Myocyte (in vitro differentiated cells): ENCODE measurements at places on chromosomes 5 and 9. TPM values are rescaled to one million over a fixed set of nuclear protein-coding genes. Genes with fewer than 3 reads are reported as not detected.

GRCh38 chr5:137842296-137842695, 25.4 kb upstream of the MYOT start:
- no peak for DNase-seq

The GRK6 gene
- 19.8 and 27.8 TPM in 2 replicates for total RNA-seq

GRCh38 chr9:110650991-110651411, 17.6 kb upstream of the MUSK start:
- DNase-seq: peak; percentile 85

- DNase-seq: peak; percentile 11
These were observed 38.6 kb downstream of the RANBP6 start for GRCh38 chr9:5976674-5977397.

The UNC5A gene
- 0.21 and 0.68 TPM in 2 replicates for total RNA-seq

The TMOD1 gene
- 48.8 and 60.3 TPM in 2 replicates for total RNA-seq

DNA sequence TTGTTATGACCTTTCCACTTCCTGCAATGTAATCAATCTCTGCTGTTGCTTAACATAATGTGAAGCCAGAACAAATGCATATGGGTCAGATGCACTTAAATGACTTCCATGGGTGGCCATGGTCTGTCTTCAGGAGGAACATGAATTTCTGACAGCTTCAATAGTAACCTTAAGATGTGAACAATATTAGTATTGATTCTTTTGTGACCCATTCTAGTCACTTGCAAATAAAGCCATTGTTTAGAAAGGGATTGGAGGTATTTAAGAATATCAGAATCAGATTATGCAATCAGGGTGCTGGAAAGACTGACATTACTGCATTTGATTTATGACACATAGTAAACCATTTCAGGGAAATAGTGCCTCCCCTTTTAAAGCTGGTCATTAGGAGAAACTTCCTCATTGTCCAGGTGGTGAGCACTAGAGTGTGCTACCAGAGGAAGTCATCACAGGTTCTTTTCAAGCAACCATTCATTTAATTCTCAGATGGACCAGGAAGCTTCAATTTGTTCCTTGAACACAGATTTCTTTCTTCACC, 32.1 kb downstream of the GRIN3A start:
- DNase-seq: no peak

- no peak for DNase-seq
These were observed 19.6 kb downstream of the FBXO38 start for GRCh38 chr5:148403344-148403743.

The CD14 gene
- total RNA-seq: 0.21 and 0.64 TPM in 2 replicates

DNA sequence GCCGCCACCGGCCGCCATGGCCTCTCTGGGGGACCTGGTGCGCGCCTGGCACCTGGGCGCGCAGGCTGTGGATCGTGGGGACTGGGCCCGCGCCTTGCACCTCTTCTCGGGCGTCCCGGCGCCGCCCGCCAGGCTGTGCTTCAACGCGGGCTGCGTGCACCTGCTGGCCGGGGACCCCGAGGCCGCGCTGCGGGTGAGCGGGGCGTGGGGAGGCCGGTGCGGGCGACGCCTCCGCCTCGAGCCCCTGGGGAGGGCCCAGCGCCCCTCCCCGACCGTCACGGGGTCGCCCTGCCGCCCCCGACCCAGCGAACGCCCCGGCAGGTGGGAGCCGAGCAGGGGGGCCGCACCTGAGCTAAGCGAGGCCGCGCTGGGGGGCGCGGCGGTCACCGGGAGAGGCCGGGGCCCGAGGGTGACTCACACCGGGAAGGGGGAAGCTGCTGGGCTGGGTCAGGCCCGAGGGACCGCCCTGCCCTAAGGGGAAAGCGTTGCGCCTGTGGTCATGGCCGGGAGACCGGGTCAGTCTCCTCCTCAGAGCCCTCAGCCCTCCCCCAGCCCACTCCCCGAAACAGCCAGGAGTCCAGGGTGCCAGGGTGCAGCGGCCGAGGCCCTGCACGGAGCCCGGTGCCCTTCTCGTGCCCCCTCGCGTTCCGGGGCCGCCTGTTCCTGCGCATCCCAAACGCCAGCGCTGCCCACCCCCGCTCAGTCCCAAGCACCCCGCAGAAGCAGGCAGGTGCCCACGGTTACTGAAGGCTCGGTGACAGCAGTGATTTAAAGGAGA, 510 bp downstream of the NOXA1 start:
- no peak for DNase-seq

GRCh38 chr5:110832683-110833082, 93.9 kb downstream of the SLC25A46 start:
- no peak for DNase-seq

DNA sequence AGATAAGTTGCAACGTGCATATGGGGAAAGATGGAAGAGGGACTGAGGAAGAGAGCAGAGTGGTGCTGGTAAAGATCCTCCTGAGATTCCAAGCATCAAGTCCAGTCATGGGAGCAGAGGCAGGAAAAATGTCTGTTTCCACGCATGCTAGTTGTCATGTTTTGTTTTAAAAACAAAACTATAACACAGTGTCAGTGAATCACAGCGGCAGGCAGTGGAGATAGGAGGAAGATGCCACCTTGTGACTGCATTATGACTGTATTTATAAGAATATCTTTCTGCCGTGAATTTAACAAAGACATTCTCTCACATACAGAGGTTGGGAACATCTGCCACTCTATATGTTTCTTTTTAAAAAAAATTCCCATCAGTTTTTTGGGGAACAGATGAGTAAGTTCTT, 3.7 kb upstream of the SVEP1 start:
- DNase-seq: peak; percentile 42

GRCh38 chr5:21121213-21121612, 1133.2 kb upstream of the CDH18 start:
- peak; percentile 4 for DNase-seq

The SLCO6A1 gene
- total RNA-seq: 0.16 TPM in 1 of 2 replicates, not detected in the other

The ARSB gene
- total RNA-seq: 32.4 and 34.2 TPM in 2 replicates

The LEAP2 gene
- 0.88 and 1.0 TPM in 2 replicates for total RNA-seq

GRCh38 chr5:131068893-131069643, 96.0 kb downstream of the HINT1 start:
- DNase-seq: no peak

DNA sequence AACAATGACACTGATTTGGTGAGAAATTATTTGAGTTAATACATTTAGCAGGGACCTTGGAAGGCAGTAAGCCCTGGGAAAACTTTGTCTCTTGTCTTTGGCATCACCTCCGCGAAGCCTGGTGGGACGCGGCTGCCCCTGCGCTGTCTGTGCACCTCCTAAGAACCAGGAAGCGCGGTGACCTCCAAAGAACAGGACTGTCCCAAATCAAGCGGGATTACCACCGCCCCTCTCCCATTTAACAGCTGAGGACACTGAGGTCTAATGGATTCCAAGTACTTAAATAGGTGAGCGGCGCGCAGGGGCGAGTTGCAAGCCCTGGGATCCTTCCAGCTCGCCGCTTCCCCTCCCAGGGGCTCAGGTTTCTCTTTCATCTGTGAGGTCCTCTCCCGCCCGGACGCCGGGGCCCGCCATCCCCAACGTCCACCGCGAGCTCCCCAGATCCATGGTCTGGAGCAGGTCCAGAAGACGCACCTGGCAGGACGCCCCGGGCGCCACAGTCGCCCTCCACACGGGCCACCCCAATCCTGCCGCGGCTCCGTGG, 432 bp downstream of the STARD4 start:
- no peak for DNase-seq

DNA sequence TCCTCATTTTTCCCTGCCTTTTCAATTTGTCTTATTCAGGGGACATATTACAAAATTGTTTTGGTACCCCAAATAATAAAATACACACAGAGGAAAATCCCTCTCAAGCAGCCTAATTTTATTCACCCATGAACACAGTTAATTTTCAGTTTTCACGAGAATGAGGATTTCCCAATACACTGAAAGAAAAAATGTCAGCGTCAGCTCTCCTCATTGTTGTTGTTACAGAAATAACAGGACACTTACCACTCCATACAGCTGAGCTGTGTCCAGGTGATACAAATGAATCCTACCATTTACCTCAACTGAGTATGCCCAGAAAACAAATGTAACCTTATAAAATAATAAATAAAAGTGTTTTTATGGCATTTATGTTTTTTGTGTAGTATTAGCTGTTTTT, 144.6 kb upstream of the PCA3 start:
- no peak for DNase-seq

GRCh38 chr9:78605041-78606000, 308.4 kb downstream of the PSAT1 start:
- DNase-seq: no peak

DNA sequence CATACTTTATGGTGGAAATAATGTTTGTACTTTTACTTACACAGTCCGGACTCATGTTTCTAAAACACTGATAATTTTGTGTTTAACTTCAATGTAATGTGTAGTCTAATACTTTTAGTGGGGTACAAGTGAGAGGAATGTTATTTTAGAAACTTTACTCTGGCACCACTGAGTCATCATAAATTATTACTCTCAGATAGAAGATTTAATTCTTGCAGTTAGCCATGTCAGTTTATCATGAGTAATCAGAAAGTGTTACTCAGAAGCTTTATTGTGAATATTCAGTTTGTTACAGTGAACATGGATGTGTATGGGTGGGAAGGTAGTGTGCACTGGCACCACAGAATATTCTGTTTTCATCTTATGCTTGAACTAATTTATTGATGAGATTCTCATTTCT, 20.0 kb downstream of the OGN start:
- DNase-seq: peak; percentile 16

DNA sequence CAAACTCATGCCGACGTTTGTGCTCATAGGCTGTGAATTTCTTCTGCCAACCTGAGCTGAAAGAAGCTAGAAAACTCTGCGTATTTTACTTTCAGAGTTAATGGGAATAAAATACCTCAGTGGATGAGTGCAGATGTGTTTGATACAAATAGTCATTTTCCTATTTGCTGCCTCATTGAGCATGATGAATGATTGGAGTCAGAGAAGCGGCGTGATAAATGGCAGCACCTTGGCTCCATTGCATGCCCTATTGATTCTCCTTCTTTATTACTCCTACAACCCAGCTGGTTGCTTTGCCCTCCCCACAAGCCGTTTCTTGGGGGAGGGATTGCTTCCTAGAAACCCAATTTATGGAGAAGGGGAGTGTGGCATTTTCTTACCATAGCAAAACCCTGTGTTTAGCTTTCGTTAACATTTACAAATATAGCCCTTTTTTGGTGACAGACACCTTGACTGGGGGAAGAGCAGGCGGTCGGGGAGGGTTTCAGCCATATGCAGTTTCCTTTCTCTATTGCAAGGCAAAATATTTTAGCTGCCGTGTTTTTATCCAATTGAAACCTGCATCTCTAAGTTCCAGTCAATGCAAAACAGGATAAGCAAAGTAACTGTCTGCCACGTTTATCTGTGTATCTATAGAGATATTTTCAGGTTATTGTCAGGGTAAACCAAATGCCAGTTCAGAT, 93.1 kb upstream of the TBCA start:
- no peak for DNase-seq

DNA sequence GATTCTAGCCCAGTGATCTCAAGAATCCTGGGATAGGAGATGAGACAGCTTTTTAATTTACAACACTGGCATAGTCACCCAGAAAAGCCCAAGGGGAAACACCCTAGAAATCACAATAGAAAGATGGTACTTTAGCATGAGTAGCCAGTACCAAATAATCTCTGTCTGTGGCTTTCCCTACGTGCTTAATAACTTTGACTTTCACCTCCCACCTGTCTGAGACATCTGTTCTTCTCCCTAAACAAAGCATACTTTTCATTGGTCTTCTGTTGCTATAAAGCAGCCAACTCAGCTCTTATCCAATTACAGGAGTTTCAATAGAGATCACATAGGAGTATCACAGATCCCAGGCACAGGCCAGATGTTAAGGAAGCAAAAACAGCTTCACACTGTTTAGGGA, 10.4 kb downstream of the MARCHF3 start:
- DNase-seq: no peak

The REEP2 gene
- 6.4 and 9.1 TPM in 2 replicates for total RNA-seq

- DNase-seq: no peak
These were observed 21.0 kb downstream of the ATOX1 start for GRCh38 chr5:151737431-151737830.

The EIF4E1B gene
- not detected in 2 replicates for total RNA-seq

DNA sequence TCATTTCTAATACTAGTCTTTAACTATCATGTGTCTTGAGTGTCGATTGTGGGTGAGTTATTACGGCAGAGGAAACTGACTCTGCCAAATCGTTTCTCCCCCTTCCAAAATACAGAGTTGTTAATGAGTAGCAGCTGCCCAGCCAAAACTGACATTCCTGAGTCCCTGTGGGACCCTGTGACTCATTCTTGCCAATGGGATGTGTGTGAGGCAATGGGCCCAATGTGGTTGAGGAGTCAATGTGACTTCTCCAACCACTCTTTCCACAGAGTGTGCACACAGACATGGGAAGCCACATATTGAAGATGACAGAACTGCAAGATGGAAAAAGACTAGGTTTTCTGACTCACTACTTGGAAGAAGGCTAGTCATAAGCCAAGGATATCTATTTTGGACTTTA, 434.7 kb downstream of the DTWD2 start:
- DNase-seq: peak; percentile 82

GRCh38 chr9:131762356-131762932, 22.6 kb upstream of the RAPGEF1 start:
- DNase-seq: peak; percentile 61
